ENCODE measurements at places on chromosomes 16 and 17.

DNA sequence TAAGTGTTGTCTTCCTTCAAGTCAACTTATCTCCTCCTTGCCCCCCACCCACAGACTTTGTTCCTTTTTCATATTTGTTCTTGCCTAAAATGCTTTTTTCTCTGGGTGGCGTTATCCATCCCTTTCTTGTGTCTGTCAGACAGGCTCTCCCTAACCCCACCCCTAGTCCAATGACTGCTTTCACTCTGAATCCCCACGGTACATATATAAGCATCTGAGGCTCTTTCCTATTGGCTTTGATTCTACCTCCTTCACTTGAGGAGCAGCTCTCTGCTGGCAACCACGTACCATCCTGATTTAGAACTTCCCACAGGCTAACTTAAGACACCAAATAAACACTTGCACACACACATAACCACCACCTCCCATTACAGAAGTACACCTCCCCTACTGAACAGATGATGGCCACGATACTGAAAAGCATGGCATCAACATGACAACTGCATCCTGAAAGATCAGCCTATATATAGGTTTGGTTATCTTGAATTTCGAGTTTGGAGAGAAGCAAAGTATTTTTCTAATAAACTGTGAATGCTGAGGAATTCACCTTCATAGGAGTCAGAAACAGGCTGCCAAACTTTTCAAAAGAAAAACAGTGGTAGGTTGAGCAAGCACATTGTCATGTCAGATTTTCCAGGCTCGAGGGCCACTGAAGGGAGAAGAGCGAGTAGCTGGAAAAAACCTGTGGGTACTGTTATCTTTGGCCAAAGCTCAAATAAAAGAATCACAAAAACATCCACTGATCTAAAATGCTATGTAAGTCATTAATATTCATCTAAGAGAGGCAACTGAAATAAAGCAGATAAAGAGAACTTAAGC lies 24.3 kb downstream of the STAT3 start:
- DNase-seq = no peak

DNA sequence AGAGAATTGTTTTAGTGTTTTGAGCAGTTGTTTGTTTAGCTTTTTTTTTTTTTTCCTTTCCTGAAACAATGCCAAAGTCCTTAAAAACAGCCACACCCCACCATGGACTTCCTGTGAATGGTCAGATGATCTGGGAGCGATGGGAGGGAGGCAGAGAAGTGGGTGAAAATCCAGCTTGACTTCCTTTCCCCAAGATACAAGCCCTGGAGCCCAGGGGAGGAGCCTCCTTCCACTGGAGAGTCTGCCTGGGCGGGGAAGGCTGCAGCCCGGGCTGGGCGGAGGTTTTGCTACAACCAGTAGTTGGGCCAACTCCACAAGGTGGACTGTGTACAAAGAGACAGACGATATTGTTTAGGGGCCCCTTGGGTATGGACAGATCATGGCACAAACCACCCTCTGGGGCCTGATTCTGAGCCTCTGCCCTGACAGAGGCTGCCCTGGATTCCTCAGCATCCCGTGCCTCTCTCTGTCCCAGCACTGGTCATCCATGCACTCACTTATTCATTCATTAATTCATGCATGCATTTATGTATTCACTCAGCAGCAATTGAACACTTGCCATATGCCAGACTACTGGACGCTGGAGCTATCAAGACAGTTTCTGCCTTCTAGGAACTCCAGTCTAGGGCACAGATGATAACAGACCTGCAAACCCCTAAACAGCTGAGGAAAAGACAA lies 29.8 kb downstream of the WSB1 start:
- DNase-seq = no peak

GRCh38 chr17:47884905-47885730 lies 10.9 kb upstream of the SP2 start:
- DNase-seq = no peak

DNA sequence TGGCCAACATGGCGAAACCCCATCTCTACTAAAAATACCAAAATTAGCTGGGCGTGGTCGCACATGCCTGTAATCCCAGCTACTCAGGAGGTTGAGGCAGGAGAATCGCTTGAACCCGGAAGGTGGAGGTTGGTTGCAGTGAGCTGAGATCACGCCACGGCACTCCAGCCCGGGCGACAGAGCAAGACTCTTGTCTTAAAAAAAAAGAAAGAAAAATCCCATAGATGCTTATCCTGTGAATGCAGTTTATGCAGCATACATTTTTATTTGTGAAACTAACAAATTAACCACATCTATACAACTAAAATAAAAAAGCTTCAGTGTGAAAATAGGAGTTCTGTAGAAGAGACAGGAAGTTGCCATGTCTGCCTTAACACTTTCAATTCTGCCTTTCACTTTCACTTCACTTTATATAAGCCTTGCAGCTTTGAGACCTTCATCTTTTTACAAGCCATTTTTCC lies 7.1 kb downstream of the IGSF6 start:
- no peak for DNase-seq

DNA sequence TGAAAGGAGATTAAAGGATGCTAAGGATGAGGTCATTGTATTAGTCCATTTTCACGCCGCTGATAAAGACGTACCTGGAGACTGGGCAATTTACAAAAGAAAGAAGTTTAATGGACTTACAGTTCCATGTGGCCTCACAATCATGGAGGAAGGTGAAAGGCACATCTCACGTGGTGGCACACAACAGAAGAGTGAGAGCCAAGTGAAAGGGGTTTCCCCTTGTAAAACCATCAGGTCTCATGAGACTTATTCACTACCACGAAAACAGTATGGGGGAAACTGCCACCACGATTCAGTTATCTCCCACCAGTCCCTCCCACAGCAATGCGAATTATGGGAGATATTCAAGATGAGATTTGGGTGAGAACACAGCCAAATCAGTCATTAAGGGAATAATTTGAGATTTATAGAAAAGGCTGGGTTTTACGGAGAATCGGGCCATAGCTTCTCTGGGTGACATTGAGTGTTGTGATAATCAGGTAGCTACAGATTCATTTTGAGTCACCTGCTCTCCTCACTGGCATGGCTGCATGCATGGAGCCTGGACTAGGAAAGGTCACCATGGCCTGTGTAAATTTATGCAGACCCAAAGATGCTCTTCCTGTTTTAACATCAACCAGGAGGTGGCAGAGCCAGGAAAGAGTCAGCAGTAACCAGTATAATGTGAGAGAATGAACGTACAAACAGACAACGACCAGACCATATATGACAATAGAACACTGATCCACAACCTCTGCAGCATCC lies 40.5 kb upstream of the DYNLRB2 start:
- no peak for DNase-seq

DNA sequence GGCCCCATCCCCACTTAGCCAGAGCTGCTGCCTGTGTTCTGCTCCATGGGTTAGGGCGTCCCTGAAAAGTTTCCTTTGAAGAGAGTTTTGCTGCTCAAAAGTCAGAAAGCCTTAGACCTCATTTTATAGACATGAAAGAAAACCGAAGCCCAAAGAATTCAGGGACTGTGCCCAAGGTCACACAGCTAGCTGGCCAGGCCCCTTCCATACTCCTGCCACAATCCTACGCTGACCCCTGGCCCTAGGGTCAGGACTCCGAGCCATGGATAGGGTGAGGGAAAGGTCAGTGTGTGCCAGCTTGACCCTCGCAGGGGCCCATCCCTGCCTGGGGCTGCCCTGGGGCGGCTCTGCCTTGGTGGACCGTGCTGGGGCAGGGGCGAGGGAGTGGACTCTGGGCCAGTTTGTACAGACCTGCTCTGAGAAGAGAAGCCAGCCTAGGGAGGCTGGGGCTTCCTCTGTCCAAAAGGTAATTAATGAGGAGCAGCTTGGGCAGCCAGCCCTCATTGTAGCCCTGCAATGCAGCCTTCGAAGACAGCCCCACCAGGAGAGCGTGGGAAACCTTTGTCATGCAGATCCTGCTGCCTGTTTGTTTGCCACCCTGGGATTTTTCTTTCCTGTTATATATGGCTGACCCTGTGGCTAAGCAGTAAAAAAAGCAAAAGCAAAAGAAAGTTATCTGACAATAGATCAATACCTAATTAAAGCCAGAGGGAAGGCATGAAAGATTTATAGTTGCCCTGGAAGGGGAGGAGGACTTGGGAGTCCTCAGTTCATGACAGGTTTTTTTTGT lies 37.4 kb downstream of the RHBDL3 start:
- DNase-seq = no peak

- no peak for DNase-seq
These were observed 52.2 kb downstream of the ZDHHC7 start for GRCh38 chr16:84959045-84959576.

DNA sequence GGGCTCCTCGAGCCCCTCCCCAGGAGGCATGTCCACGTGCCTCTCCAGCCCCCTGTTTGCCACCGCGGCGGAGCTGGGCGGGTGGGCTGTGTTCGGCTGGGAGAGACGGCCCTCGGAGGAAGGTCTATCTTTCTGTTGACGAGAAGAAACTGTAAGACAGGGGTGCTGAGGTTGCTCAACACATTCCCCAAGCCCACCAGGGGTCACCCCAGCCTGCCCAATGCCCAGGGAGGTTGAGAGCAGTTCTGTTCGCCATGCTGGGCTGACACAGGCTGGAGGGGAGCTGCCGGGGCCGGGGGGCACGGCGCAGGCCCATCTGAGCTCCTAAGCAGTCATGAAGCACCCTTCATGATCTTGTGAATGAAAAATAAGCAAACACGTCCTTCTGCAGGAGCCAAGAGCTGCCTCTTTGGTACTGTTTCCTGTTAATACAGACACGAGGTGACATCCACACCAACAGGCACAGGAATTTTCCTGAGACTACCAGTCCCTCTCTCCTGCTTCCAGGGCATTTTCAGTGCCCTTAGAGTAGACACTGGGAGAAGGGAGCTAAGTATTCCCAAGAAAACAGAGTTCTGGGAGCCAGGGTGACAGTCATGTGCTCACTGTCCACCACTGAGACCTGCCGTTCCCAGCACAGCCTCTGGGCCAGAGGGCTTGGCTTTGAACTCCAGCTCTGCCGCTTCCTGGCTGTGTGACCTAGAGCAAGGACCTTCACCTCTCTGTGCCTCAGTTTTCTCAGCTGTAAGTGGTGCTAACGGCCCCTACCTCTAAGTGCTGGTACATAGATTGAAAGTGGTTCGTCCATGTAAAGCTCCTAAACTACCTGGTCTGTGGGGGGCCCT lies 9.2 kb downstream of the UBALD2 start:
- no peak for DNase-seq

- DNase-seq = no peak
These were observed 45.9 kb downstream of the SREBF1 start for GRCh38 chr17:17790637-17791464.

GRCh38 chr17:3695723-3696411 lies at the start of gene P2RX5:
Gene P2RX5 (minus strand): TSS chr17:3696155. CDS start chr17:3696005, 150 bp downstream.
- DNase-seq = no peak

DNA sequence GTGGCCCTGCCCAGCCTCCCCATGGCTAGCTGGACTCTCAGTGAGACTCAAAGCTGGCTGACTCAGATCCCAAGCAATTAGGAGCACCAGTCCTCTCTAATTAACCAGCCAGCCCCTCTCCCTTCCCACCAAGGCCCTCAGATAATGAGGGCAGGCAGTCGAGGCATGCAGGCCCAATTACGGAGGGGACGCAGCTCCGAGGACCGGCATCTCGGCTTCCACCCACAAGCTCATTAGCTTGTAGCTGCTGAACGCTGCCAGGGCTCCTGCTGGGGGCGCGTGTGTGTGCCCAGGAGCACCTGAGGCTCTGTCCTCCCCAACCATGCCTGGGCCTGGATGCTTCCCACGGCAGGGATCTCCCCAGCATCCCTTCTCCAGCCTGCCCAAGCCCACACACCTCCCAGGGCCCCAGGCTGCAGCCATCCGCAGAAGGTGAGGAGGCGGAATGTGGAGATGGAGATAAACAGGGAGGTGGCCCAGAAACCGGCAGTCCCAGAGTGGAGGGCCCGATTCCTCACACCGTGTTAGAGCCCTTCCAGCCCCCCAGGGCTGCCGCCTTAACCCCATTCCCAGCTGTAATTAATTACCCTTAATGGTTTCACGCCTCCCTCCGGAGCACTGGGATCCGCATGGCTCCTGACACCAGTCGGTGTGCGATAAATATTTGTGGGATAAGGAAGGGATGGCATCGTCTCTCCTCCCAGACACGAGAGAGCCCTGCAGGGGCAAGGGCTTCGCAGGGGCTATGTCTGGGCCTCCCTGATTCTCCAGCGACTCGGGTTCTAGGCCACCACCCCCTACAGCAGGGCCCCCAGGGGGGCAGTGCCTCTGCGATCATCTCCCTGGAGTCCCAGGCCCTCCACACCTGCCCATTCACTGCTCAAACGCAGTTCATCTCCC lies 42.2 kb downstream of the RPH3AL start:
- no peak for DNase-seq

GRCh38 chr17:82493226-82493781 lies 26.2 kb upstream of the FOXK2 start:
- DNase-seq = no peak

DNA sequence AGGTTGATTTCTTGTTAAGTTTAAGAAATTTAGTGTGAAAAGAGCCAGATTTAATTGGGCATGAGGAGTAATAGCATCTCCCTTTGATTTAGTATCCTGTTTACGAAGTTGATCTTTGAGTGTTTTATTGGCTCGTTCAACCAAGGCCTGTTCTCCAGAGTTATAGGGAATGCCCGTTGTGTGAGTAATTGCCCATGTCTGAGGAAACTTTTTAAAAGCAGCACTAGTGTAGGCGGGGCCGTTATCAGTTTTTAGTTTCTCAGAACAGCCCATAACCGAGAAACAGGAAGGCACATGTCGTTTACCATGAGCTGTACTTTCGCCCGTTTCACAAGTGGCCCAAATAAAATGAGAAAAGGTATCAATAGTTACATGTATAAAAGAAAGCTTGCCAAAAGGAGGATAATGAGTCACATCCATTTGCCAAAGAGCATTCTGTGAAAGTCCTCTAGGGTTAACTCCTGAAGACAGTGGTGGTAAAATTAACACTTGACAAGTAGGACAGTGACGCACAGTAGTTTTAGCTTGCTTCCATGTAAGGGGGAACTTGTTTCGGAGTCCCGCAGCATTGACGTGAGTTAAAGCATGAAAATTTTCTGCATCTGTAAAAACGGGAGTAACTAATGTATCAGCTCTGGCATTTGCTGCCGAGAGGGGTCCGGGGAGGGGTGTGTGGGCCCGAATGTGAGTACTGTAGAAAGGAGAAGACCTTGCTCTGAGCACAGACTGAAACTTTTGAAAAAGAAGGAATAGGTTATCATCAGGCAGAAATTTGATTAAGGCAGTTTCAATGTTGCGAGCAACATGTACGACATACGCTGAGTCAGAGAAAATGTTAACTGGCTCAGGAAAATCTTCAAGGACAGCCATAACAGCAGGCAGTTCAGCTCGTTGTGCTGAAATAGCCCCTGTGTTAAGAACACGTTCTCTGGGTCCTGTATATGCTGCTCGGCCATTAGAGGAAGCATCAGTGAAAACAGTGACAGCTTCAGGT lies 18.5 kb upstream of the KCTD5 start:
- DNase-seq = no peak

DNA sequence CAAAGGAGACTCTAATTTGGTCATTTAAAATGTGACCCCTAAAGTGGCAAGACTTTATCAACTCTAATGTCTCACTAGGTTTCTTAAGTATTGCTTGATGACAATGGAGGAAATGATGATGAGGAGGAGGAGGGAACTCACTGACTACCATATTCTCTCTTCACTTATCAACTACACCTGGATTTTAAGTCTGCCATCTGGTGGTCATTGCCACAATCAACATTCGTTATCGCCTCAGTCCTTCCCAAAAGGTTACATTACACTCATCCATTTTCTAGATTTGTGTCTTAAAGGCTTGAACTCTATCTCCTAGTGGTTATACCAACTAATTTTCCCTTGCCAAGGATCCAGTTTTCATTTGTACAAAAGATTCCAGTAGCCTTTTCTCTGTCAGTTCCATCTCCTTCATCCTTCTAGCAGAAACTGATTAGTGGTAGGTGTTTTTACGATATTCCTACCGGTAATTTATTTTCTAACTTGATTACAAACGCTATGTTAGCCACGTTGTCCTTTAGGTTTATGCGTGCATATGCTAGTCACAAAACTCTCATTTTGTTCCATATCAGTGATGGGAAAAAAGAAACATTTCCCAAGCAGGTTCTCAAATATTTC lies 114.6 kb upstream of the NOG start:
- no peak for DNase-seq

Measured in activated CD4-positive, CD25-positive, alpha-beta regulatory T cell treated with anti-CD3 and anti-CD28 coated beads, Interleukin-2, amount 50 U/mL, for 16 hours (primary cell).